Transverse colon (tissue), 4 donors: ENCODE measurements at places on chromosomes 6 and 20.

DNA sequence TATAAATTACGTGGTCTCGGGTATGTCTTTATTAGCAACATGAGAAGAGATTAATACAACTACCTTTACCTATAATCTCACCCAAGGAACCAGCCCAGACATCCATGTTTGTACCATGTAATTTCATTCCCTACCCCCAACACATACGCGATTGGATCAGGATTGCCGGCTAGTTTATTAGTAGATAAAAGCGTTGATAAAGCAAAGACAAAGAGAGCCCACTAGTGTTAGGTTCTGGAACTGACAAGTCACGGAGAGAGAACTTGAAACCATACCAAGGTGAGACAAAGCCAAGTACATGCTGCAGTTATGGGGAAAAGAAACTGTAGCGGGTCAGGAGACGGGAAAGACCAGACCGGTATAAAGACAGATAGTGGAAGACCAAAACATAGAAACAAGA lies 37.4 kb upstream of the FAM135A start:
- no peaks in the 10 kb centered on the region for H3K27me3 ChIP-seq
- no peaks in the 10 kb centered on the region for H3K36me3 ChIP-seq
- H3K4me3 ChIP-seq = no peak overlapping the region
- no peak for DNase-seq
- H3K4me1 ChIP-seq = no peaks in the 10 kb centered on the region
- H3K27ac ChIP-seq = no peak overlapping the region

DNA sequence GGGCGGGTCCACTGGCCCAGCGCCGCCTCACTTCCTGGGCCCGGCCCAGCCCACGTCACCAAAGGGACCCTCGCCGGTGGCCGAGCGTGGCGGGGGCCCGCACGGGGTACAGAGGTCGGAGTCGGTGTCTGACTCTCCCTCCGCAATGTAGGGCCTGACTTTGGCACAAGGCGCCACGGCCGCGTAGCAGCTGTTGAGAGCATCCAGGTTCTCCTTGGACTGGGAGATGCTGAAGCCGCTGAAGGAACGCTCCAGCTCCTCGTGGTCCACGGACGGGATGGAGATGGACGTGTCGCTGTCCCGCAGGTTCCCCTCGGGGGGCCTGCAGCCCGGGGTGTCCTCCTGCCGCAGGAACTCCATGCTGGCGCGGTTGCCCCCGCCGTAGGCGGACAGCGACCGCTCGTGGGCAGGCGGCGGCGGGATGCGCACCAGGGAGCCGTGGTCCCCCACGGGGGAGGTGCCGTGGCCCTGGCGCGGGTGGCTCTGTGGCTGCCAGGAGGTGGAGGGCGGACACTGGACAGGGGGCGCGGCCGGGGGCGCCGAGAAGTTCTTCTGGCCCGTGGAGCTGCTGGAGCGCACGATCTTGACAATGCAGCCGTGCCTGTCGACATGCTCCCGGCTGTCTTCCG lies 45.6 kb upstream of the CHRNA4 start:
- H3K36me3 ChIP-seq = no peaks in the 10 kb centered on the region
- H3K27ac ChIP-seq = no peak overlapping the region
- H3K4me1 ChIP-seq = no peaks in the 10 kb centered on the region
- H3K4me3 ChIP-seq = no peak overlapping the region

DNA sequence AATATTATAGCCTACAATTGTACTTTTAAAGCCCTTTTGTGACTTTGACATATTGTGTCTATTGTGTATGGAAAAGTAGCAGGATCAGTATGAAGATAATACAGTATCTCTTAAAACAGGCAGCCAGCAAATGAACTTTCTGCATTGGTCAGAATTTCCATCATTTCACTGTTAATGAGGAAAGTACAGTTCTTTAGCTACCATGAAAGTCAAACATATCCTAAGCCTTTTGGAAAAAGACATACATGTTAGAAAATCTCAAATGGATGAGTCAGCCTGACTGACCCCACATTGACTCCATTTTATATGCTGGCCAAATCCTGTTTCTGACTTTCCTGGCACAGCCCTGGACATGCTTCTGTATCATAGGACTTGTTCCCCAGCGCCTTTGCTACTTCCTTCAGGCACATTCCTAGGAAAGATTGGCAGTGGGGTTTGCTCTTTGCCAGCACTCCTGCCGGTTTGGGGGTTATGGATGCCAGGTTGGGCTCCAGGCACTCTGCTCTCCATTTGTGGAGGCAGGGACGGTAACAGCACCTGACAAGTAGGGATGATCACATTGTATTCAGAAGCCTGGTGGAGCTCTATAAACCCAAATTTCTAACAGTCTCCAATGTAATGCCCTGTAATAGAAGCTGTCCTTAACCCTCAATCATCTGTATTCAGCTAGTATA lies 43.7 kb downstream of the TOP1 start:
- H3K4me1 ChIP-seq = peaks cover 34% of the 10 kb centered on the region
- peak overlapping the region; percentile 15 for H3K27ac ChIP-seq
- no peaks in the 10 kb centered on the region for H3K27me3 ChIP-seq
- no peak for DNase-seq
- no peak overlapping the region for H3K4me3 ChIP-seq

- H3K4me3 ChIP-seq = no peak overlapping the region
- no peaks in the 10 kb centered on the region for H3K36me3 ChIP-seq
- no peak for DNase-seq
- no peak overlapping the region for H3K27ac ChIP-seq
- H3K4me1 ChIP-seq = peaks cover 5% of the 10 kb centered on the region
- H3K27me3 ChIP-seq = no peaks in the 10 kb centered on the region
Measured at GRCh38 chr6:12048609-12049008, 36.5 kb downstream of the HIVEP1 start.

GRCh38 chr6:50899306-50899870 lies 80.7 kb downstream of the TFAP2B start:
- no peak for DNase-seq
- no peaks in the 10 kb centered on the region for H3K4me1 ChIP-seq
- no peak overlapping the region for H3K27ac ChIP-seq
- no peak overlapping the region for H3K4me3 ChIP-seq
- H3K27me3 ChIP-seq = no peaks in the 10 kb centered on the region
- H3K36me3 ChIP-seq = no peaks in the 10 kb centered on the region

- no peak for DNase-seq
- H3K4me1 ChIP-seq = no peaks in the 10 kb centered on the region
- H3K4me3 ChIP-seq = no peak overlapping the region
- H3K27me3 ChIP-seq = no peaks in the 10 kb centered on the region
- H3K27ac ChIP-seq = no peak overlapping the region
- H3K36me3 ChIP-seq = no peaks in the 10 kb centered on the region
Measured at GRCh38 chr20:598133-598850, 11.8 kb downstream of the TCF15 start.

DNA sequence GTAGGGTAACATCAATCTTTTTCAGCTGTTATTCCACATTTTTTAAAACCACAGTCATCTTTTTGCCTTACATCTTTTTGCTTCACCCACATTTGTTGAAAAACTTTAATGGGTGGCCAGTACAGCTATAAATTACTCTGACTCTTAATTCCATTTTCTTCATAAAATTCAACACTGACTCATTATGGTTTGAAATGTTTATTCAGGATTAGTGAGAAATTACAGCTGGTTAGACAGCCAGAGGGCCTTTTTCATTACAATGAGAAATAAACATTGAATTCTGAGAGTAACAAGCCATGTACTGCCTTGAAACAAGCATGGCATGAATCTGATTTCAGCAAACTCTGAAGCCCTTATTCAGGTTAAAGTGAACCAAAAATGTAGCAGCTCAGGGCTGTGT lies 19.5 kb downstream of the NDUFAF4 start:
- no peak overlapping the region for H3K4me3 ChIP-seq
- no peak for DNase-seq
- no peaks in the 10 kb centered on the region for H3K36me3 ChIP-seq
- no peaks in the 10 kb centered on the region for H3K4me1 ChIP-seq
- H3K27me3 ChIP-seq = no peaks in the 10 kb centered on the region
